ENCODE measurements at places on chromosomes 12 and 14.

GRCh38 chr12:21509768-21510167, 8.2 kb downstream of the GOLT1B start:
- no peak for DNase-seq

- DNase-seq = no peak
These were observed 11.2 kb downstream of the PRPF39 start for GRCh38 chr14:45095143-45095542.

DNA sequence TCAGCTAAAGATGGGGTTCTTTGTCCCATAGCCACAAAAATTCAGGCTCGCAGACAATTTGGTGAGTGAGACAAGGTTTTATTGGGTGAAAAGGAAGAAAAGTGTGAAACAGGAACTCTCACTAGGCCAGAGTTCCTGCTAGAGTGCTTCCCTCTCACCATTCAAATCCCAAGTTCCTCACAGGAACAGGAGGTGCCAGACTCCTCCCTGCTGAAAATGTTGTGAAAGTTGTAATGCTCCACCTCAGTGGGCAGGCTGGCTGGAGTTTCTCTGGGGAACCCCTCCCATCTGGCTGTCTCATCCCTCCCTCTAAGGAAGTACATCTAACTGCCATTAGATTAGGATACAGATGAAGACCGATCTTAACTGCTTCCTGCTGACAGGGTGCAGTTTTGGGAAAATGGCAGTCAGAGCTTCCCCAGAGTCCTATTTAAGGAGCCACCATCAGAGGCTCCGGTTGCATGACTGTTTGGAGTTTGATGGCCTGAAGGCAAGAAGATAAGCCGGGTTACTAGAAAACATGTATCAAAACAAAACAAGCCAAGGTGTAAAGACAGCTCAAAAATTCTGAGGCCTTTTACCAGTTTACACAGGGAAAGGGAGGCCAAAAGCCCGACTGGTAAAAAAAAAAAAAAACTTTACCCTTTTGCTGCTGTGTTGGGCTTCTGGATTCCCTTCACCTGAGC, 127.6 kb downstream of the FSCB start:
- no peak for DNase-seq

DNA sequence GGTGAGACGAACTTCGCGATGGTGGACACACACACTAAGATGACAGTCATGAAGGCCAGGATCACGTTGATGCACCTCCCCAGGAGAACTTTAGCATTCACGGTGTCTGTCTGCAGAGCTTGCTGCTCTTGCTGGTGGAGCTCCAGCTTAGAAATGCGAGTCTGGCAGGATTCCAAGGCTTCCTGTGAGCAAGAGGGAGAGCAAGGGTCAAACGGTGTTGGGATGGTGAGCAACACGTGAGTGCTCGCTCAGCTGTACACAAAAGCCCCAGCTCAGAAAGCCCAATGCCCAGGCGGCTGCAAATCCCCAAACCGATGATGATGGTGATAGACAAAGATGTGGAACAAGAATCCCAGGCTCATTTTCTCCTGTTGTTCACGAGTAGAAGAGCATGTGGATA, 78.8 kb downstream of the TMCC3 start:
- DNase-seq = no peak

DNA sequence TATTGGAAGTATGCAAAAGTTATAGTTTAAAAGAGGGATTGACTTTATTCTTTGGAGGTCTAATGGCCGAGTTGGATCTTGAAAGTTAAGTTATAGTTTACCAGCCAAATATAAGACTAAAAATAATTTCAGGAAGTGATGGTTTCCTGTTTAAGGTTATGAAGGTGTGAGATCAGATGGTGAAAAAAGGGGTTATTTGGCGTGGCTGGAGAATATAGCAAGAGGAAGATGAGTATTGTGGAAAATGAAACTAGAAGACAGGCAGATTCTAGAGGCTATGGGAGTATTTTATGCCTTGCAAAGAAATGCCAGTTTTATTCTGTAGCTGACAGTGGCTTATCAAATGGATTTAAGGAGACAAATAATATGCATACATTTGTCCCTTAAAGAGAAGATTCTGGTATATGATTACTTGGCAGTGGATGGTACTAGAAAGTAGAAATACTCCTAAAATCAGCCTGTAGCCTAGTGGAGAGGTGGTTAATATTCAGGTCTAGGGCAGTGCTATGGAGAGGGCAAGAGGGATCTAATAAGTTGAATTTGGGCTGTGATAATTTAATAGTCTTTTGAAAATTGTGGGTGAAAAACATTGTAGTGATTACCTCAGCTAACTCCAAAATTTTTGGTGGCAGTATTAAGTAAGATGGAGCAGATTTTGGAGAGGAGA, 1091.8 kb upstream of the ATXN7L3B start:
- DNase-seq = no peak

DNA sequence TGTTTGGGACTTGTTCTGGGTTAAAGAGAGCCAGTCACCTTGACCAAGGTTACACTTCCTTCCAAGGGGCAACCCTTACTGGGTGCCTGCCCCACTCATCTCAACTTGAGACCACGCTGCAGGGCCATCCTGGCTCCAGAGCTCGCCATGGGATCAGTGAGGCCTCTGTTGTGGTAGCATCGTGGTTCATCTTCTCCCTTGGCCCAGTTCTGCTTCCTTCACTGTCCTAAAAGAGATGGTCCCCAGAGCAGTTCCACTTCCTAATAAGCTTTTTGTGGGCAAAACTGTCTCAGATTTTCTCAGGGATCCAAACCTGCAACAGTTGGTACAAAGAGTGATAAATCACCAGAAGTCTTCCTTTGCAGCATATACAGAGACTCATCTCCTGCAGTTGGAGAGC, 165.9 kb upstream of the TMEM260 start:
- no peak for DNase-seq

GRCh38 chr14:88802596-88802995, 9.8 kb upstream of the EML5 start:
- DNase-seq = no peak

GRCh38 chr14:41607304-41607775, 664 bp downstream of the LRFN5 start:
- no peak for DNase-seq

DNA sequence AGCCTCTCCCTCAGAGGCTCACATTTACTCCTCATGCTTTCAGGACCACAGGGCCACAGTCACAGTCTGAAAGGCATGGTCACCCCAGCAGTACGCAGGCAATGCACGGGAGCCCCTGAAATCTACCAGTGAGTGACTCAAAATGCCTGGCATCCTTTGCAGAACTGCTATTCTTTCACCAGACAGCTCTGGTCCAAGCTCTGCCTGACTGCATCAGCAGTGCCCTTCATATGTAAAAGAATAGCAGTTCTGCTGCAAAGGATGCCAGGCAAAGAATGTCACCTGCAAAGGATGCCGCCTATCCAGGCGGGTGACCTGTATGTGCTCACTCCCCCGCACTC, 38.5 kb downstream of the LGMN start:
- DNase-seq = no peak

DNA sequence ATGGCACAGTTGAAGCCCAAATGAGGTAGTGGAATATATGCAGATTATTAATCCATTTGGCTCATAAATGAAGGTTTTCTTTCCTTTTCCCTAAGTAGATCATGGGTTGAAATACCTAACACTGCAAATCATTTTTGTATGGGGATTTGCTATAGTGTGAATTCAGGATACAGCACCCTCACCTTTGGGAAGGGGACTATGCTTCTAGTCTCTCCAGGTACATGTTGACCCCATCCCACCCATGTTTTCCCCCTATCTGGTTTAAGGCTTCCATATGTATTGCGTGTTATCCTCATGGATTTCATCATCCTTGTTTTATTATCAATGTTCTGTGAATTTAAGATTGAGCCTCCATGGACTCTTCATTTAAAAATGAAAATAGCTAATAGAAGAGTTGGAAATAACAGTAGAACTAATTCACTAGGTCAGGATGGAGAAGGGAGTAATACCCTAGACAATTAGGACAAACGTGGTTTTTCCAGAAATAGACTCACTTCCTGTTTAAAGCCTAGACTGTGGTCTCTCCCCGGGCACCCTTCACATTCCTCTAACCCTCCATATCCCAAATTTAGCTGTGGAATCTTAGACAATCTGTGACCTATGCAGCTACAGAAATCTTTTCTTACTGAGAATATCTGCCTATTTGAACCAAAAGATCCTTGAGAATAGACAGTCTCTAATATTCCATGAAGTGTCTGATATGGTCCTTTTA, 56.5 kb downstream of the DAD1 start:
- DNase-seq = no peak

DNA sequence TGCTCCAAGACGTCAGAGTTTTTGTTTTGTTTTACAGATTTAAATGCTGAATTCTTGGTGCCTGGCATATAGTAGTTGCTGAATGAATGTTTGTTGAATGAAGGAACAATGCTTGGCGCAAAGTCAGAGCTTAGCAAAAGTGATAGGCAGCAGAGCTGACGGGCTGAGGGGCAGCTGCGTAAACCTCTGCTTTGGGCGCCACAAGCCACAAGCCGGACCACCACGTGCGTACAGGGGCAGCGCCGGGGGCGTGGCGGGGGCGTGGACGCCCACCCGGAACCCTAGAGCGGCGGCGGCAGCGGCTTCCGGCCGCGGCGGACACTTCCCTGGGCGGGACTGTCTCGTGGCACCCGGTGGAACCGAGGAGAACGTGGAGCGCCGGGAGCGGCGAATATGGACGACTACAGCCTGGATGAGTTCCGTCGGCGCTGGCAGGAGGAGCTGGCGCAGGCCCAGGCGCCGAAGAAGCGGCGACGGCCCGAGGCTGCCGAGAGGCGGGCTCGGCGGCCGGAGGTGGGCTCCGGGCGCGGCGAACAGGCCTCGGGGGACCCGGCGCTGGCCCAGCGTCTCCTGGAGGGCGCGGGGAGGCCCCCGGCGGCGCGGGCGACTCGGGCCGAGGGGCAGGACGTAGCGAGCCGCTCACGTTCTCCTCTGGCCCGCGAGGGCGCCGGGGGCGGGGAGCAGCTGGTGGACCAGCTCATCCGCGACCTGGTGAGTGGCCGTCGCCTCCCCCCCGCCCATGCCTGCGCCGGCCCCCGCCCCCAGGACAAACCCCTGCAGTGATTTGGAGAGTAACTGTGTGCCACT, at the start of gene FBXW8:
Gene FBXW8, plus strand, starts transcription at position 306 of the 807 bp plus-strand sequence. Its CDS starts 88 bp downstream, at position 394.
- DNase-seq = no peak

DNA sequence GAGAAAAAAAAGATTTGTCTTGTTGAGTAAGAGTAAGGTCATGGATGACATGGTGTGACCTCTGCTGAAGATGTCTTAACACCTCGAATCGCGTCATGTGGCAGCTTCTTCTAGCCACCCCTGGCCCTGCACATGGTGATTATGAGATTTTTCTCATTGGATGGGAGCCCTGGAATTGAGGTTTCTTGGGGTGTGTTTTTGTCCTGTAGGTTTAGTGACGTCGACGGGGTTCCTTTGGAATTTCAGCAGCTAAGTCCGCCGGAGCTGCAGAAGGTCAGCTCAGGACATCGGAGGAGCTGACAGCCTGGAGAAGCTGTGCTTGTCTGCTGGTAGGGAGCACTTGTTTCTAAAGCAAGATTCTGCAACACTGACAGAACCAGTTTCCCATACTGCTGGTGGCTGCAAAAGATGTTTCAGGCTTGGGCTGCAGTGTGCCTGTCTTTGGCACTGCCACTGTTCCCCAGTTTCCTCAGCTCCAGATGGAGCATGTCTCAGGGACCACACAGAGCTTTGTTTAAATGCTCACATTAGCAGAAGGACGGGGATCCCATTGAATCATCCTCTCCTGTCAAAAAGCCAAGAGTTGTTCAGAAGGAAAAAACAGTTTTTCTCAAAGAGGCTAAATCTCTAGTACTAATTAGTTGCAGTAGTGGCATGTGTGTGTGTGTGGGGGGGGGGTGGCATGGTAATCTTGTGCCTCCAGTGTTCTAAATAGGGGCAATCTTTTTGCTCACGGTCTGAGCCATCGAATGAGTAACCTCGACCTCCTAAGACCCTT, 5.2 kb upstream of the FOS start:
- DNase-seq = peak; percentile 25

DNA sequence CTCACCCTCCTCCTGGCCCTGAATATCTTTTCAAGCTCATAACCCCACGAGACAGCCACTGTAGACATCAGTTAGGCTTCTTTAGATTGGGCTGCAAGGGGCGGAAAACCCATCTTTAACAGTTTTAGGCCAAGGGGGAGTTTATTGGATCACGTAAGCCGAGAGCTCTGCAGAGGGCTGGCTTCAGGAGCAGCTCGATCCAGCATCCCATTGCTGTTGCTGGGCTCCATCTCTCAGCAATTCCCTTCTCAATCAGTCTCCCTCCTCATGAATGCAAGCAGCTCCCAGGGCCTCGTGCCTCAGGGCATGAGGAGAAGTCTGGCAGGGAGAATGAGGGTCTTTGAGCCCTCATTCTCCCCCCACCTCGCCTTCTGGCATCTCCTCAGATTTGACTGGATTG, 59.4 kb downstream of the ADGRD1 start:
- no peak for DNase-seq

GRCh38 chr12:62003226-62003625, 257.0 kb upstream of the USP15 start:
- no peak for DNase-seq

DNA sequence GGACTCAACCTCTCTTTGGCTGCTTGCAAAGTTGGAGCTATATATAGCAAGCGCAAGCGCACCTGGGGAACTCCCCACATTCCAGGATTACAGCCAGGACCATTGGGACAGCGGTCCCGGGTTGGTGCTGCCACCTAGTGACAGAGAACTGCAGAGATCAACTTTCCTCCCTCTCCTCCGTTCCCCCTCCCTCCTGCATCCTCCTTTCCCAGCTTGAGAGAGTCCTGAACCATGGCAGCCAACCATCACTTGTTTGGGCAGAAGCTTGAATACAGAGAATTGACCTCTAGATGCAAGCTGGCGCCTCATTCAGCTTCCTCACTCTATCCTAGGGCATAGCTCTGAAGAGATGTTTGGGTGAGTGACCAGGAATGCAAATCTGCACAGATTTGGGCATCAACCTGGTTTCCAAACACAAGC, 17.4 kb upstream of the FLVCR2 start:
- DNase-seq = no peak

- DNase-seq = no peak
These were observed 453.7 kb downstream of the VRK1 start for GRCh38 chr14:97250931-97251330.

DNA sequence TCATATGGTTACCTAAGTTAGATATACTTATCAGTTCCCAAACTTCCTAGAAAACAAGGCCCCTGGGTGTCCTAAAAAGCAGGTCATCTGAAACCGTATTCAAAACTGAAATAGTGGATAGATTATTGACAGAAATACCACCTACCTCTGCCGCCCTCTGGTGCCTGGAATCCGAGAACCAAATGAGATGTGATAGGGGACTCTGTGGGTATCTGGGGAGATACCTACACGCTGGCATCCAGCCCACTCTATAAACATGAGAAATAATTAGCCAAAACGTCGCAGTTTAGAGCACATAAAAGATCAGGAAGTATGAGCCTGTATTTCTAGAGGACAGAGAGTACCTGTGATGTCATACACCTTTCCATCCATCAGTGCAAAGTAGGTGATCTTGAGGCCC, 4.4 kb downstream of the ORMDL2 start:
- DNase-seq = no peak
